Fibroblast of pulmonary artery (primary cell): ENCODE measurements at places on chromosomes 11 and 22.

DNA sequence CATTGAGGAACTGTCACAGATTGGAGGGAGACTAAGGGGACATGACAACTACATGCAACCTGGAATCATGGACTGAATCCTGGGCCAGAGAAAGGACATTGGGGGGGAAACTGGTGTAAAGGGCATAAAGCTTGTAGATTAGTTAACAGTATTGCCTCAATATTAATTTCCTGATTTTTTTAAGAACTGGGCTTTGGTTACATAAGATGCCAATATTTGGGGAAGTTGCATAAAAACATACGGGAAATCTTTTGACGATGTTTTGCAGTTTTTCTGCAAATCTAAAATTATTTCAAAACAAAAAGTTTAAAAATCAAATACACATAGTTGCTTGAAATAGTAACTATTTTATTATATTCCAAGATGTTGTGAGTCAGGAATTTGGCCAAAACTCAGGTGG is 2.9 kb upstream of the FOLR3 start:
- DNase-seq, result no peak

DNA sequence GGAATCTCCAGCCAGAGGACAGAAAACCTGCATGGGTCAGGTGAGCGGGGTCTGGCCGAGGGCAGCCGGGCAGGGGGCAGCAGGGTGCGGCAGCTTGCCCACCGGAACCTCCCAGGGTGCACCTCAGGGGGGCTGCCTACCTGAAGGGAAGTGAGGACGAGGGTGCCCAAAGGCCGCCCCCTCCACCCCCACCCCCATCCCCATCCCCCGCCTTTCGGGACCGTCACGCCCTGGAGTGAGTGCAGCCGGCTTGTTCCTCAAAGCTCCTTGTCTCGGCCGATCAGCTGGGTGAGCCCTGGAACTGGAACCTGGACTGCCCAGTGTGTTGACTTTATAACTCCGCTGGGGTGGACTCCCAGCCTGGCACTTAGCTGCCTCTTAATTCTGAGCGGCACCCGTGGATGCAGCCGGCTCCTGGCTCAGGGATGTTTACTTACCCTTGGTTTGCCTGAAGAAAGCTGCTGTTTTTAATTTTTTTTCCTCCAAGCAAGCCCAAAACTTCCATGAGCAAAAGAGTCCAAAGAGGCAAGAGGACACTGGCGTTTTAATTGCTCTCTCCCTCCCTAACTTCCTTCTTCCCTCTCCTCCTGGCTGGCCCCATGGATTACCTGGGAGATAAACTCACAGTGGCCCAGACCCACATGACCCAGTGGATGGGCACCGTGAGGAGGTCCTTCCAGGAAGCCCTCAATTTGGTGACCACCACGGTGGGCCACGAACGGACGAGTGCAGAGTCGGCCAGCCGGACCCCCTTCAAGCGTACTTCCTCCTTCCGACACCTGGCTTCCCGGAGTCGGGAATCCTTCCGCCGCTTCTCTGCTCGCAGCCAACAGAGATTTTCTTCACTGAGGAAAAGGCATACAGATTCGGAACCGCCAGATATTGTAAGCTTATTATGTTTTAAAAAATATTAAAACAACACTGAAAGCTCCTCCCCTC is 87.8 kb upstream of the CRYBB3 start:
- no peak for DNase-seq

DNA sequence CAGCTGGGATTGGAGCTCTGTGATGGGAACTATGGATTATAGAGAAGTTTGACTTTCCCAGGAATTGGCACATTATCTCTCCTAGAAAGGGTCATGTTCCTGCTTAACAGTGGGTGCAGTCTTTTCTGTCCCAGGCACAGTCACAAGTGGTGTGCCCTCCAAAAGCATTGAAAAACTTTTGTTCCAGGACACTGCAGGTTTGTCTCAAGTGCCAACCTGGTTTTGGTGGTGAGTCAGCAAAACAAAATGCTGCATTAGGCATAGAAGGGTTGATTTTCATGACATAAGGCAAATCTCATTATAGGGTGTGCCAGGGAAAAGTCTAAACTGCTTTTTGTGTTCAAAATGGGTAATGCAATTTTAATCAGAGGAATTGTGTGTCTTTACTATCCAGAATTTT is 4.9 kb downstream of the HTATIP2 start:
- peak; percentile 17 for DNase-seq

- DNase-seq, result no peak
These were observed 76.4 kb downstream of the TP53I11 start for GRCh38 chr11:44874284-44874683.

DNA sequence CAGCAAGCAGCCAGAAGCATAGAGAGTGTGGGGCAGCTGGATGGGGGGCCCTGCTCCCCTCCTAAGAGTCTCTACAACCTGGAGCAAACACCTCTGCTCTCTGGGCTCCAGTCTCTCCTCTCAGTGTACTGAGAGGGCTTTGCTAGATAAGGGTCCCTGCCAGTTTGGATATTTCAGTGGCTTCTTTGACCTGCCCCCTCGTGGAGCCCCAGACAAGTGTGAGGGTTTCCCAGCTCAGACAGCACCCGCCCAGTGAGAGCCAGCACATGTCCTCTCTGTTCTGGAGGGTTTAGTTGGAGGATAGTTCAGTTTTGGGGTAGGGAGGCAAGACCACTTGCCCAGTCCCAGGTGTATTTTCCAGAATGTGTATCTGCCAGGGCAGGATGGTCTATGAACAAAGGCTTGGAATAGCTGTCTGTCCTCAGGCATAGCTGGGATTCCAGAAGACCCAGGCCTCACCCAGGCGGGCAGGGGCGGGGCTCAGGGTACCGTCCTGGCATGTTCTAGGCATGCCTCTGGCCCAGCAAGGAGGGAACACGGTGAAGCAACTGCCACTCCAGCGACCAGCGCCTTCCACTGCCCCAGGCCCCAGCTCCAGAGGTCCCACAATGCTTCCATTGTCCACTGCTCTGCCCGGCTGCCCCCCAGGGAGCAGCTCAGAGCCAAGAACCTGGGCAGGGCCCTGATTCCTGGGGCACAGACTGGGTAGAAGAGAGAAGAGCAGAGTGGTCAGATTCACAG is 7.5 kb upstream of the MICALL1 start:
- DNase-seq, result peak; percentile 18

DNA sequence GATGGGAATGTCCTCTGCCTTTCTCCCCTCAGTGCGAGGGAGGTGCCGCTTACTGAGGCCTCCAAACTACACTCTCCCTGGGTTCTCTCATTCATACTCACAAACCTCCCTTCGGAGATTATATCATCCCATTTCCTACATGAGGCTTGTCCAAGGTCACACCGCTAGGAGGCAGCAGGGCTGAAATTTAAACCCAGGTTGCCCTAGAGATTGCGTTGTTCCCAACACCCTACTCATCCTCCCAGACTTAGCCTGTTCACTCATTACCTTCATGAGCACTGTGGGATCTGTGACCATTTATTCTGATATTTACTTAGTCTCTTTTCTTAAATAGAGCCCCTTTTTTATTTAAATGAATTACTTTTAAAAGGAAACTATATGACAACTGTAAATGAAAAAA is 31.1 kb downstream of the SDHAF2 start:
- DNase-seq, result no peak

- no peak for DNase-seq
These were observed 6.4 kb downstream of the FGF19 start for GRCh38 chr11:69697469-69697843.
